ENCODE measurements at places on chromosomes 5 and 9. TPM values are rescaled to one million over a fixed set of nuclear protein-coding genes. Genes with fewer than 3 reads are reported as not detected.
A peak's percentile ranks its signal among the peaks of the same experiment; 100 is the strongest.

CSF1R gene
- 3.4 TPM for total RNA-seq

DNA sequence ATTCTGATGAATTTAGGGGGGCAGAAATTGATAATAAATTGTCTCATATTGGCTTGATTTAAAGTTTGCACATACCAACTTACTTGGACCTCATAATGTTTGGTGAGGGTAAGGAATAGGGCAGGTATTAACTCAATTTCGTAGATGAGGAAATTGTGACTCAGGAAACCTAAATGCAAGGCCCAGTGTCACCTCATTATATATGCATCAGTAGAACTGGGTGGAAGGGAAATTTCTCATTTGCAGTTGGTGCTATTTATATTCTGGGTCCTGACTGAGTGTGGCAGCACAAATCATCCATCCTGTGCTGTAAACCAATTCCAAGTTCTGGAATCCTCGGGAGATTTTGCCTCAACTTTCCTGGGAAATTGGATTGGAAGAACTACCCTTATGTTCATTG, 103.0 kb downstream of the SPATA31D1 start:
- no peaks in the 10 kb centered on the region for H3K4me1 ChIP-seq
- no peak overlapping the region for H3K27ac ChIP-seq
- no peaks in the 10 kb centered on the region for H3K36me3 ChIP-seq
- DNase-seq = no peak
- no peaks in the 10 kb centered on the region for H3K27me3 ChIP-seq

GRCh38 chr5:56152437-56152836, 80.7 kb downstream of the ANKRD55 start:
- no peaks in the 10 kb centered on the region for H3K36me3 ChIP-seq
- H3K27me3 ChIP-seq = no peaks in the 10 kb centered on the region
- H3K27ac ChIP-seq = peak overlapping the region; percentile 83
- peaks cover 62% of the 10 kb centered on the region for H3K4me1 ChIP-seq

DNA sequence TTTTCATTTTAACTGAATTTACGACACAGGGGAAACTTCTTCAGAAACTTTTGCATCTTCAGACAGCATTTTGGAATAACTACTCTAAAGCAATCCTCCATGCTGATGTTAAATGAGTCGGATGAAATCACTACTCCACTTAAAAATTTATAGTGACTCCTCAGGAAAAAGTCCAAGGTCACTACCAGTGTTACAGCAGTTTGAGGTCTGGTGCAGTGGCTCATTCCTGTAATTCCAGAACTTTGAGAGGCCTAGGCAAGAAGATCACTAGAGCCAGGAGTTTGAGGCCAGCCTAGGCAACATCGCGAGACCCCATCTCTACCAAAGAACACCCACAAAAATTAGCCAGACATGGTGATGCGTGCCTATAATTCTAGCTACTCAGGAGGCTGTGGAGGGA, 5.9 kb upstream of the GAS1 start:
- H3K4me1 ChIP-seq = peaks cover 6% of the 10 kb centered on the region
- no peak overlapping the region for H3K27ac ChIP-seq
- no peak overlapping the region for H3K4me3 ChIP-seq
- H3K36me3 ChIP-seq = no peaks in the 10 kb centered on the region
- DNase-seq = no peak

DNA sequence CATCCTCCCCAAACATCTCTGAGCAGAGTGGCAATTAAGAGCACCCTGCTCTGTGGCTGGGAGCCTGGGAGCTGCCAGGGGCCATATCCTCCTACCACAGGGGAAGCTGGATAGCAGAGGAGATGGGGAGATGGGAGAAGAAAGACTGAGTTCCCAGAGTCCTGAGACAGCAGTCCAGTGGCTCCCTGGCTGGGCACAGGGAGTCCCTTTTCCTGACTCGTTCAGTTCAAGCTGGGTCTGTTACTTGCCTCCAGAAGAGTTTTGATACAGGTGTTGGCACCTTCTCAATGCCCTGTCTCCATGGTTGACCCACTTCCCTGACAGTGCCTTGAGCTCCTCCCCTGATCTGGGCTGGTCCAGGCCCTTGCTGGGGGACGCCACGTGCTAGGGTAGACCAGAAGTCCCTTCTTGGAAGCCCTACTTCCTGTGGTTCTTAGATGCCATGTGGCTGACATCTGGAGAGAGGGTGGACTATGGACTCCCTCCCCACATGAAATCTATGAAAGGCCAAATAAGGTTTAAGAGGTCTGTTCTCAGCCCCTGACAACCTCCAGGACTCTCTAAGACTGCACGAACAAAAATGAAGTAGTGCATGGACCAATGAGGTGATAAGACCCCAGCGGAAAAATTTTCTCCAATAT, 166.2 kb downstream of the AUH start:
- no peak overlapping the region for H3K4me3 ChIP-seq
- peak overlapping the region; percentile 65 for H3K27ac ChIP-seq
- peaks cover 20% of the 10 kb centered on the region for H3K36me3 ChIP-seq

DNA sequence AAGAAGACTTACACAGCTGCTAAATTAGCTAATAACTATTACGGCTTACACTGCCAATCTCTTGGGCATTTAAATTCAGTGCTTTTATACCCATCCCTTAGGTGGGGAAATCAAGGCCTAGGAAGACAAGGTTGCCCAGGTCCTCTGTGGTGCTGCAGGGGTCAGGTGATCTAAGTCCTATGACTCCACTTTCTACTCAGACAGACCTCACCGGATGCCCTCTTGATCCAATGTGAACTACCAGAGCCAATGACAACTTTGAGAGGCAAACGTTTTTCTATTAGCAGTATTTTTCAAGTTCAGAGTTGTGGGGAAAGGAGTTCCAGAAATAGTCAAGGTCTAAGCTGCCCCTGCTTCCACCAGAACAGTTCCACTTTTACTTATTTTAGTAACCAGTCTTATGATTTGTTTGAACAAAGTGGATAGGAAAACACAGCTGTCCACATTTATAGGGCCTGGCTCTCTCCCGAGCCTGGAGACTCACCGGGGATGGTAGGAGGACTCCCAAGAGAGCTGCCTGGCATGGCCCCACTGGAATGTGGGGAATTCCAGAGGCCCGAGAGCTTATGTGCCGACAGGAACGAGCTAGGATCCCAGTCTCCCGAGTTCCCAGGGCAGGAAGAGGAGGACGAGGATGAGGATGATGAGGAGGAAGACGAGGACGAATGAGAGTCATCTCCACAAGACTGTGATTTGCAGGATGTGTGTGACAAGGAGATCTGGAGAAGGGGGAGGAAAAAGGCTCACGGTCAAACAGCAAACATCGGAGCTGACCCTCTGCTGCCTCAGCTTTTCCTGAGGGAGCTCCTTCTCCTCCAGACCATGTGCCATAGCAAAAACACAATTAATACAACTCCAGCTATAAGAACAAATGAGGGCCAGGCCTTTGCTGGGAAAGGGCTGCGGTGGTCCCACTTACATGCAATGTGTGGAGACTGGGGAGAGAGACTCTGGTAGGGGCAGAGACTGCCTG, 16.7 kb downstream of the FAM193B start:
- peaks cover 17% of the 10 kb centered on the region for H3K36me3 ChIP-seq
- H3K27me3 ChIP-seq = no peaks in the 10 kb centered on the region
- no peak for DNase-seq
- H3K4me1 ChIP-seq = peaks cover 5% of the 10 kb centered on the region

SPINK1 gene
- total RNA-seq = not detected

GRCh38 chr5:178547753-178548415, 42.3 kb downstream of the COL23A1 start:
- H3K27me3 ChIP-seq = peaks cover 3% of the 10 kb centered on the region
- no peaks in the 10 kb centered on the region for H3K4me1 ChIP-seq
- H3K27ac ChIP-seq = no peak overlapping the region
- H3K4me3 ChIP-seq = no peak overlapping the region

- H3K4me1 ChIP-seq = peaks cover 20% of the 10 kb centered on the region
- peak overlapping the region; percentile 17 for H3K27ac ChIP-seq
- H3K27me3 ChIP-seq = peaks cover 14% of the 10 kb centered on the region
- peak overlapping the region; percentile 83 for H3K4me3 ChIP-seq
Measured at GRCh38 chr9:100427366-100428263, 672 bp downstream of the MSANTD3 start.

- H3K4me3 ChIP-seq = no peak overlapping the region
- H3K27ac ChIP-seq = no peak overlapping the region
- no peak for DNase-seq
- no peaks in the 10 kb centered on the region for H3K36me3 ChIP-seq
- peaks cover 4% of the 10 kb centered on the region for H3K27me3 ChIP-seq
Measured at GRCh38 chr5:170760113-170760512, 23.4 kb upstream of the GABRP start.

GRCh38 chr5:107485184-107485583, 185.6 kb downstream of the EFNA5 start:
- H3K27me3 ChIP-seq = peaks cover 14% of the 10 kb centered on the region
- peaks cover 13% of the 10 kb centered on the region for H3K4me1 ChIP-seq

GRCh38 chr9:93406371-93406770, 45.1 kb upstream of the FAM120A start:
- no peaks in the 10 kb centered on the region for H3K4me1 ChIP-seq
- no peak overlapping the region for H3K4me3 ChIP-seq
- H3K27me3 ChIP-seq = peaks cover 26% of the 10 kb centered on the region

GRCh38 chr5:53479590-53480415, 626 bp upstream of the FST start:
- no peaks in the 10 kb centered on the region for H3K36me3 ChIP-seq
- peaks cover 62% of the 10 kb centered on the region for H3K27me3 ChIP-seq

DNA sequence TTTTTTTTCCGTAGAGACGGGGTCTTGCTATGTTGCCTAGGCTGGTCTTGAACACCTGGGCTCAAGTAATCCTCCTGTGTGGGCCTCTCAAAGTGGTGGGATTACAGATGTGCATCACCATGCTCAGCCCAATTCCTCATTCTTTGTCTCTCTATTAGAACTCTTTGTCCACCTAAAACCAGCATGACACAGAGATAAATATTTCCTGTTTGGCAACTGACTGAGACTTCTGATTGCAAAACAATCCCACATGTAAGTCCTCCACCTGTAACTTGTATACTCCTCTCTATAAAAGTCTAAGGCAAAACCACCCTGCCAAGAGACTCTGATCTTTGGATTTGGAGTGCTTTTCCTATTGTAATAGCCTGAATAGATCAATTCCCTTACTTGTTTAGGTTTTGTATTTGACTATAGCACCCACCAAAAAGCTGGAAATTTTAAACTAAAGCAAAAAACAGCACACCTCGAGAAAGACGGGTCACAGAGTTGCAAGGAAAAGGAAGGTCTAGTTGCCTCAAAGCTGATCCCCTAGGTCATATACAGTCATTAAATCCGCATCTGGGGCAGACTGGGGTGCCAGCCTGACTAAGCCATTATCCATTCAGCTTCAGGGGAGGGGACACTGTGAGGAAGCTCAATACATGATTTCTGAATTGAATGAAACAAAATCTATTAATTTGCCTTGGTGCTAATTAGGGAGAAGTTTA, 13.5 kb upstream of the KIF27 start:
- peaks cover 9% of the 10 kb centered on the region for H3K4me1 ChIP-seq
- DNase-seq = no peak
- H3K36me3 ChIP-seq = no peaks in the 10 kb centered on the region
- no peak overlapping the region for H3K4me3 ChIP-seq

DNA sequence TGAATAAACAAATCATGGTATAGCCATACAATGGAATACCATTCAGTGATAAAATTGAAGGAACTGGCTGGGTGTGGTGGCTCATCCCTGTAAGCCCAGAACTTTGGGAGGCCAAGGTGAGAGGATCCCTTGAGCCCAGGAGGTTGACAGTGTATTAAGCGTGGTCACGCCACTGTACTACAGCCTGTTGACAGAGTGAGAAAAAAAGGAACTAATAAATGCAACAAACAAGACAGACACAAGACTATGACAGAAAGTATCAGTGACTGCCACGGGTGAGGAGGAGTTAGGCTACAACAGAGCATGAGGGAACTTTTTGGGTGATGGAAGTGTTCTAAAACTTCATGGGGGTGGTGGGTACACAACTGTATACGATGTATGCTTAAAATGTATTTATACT, 2.2 kb downstream of the FNIP1 start:
- H3K27me3 ChIP-seq = no peaks in the 10 kb centered on the region
- peaks cover 27% of the 10 kb centered on the region for H3K36me3 ChIP-seq
- peak overlapping the region; percentile 38 for H3K4me3 ChIP-seq
- peaks cover 34% of the 10 kb centered on the region for H3K4me1 ChIP-seq
- H3K27ac ChIP-seq = no peak overlapping the region

GRCh38 chr9:120030847-120031246, 549.1 kb downstream of the CDK5RAP2 start:
- no peak overlapping the region for H3K27ac ChIP-seq
- no peaks in the 10 kb centered on the region for H3K27me3 ChIP-seq
- DNase-seq = no peak
- no peaks in the 10 kb centered on the region for H3K36me3 ChIP-seq

GRCh38 chr5:58754250-58754649, 171.4 kb downstream of the RAB3C start:
- no peaks in the 10 kb centered on the region for H3K36me3 ChIP-seq
- H3K27me3 ChIP-seq = peaks cover 8% of the 10 kb centered on the region
- no peaks in the 10 kb centered on the region for H3K4me1 ChIP-seq
- DNase-seq = no peak

- no peaks in the 10 kb centered on the region for H3K36me3 ChIP-seq
- no peak overlapping the region for H3K27ac ChIP-seq
- peaks cover 2% of the 10 kb centered on the region for H3K27me3 ChIP-seq
- DNase-seq = no peak
Measured at GRCh38 chr9:6590772-6591384, 54.7 kb downstream of the GLDC start.

SLC2A6 gene
- 7.1 TPM for total RNA-seq
